ENCODE measurements at places on chromosomes 16 and 17. TPM values are rescaled to one million over a fixed set of nuclear protein-coding genes. Genes with fewer than 3 reads are reported as not detected.

DNA sequence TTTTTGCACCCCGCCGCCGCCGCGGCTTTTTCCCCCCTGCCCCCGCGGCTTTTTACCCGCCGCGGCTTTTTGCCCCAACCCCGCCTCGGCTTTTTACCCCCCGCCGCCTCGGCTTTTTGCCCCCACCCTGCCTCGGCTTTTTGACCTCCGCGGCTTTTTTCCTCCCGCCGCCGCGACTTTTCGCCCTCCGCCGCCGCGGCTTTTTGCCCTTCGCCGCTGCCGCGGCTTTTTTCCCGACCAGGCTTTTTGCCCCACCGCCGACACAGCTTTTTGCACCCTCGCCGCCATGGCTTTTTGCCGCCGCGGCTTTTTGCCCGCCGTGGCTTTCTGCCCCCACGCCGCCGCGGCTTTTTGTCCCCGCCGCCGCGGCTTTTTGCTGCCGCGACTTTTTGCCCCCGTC lies 137.0 kb upstream of the TP53TG3D start:
- no peak for DNase-seq
- no peaks in the 10 kb centered on the region for H3K4me1 ChIP-seq
- no peaks in the 10 kb centered on the region for H3K36me3 ChIP-seq
- no peaks in the 10 kb centered on the region for H3K27me3 ChIP-seq
- H3K4me3 ChIP-seq: no peak overlapping the region
- no peak overlapping the region for H3K27ac ChIP-seq

COIL gene
- total RNA-seq: 14.6 TPM

DNA sequence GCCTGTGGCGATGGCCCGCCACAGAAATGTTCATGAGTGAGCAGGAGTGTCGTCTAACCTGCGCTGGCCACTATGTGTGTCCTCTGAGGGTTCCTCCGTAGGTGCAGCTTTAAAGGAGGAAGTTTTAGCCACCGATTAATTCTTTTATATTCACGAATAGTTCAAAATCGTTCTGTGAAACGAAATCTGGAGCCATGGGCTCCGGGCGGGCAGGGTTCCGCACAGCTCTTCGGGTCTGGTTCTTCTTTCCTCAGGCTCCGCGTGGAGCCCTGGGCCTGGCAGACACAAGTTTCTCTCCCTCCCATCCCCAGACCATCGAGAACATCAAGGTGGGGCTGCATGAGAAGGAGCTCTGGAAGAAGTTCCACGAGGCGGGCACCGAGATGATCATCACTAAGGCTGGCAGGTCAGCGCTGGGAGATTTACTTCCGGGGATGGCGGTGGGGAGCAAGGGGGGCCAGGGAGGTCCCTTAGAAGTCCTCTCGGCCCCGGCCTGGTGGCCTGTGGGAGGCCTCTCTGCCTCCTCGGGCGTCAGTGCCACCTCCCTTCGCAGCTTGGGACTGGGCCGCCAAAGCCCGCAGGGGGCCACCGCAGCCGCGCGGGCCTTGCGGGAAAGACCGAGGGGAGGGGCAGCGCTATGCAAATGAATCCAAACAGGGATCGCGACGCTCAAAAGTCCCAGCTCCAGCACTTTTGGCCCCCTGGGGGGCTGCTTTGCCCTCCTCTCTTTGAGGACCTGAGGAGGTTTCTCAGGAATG lies 5.2 kb downstream of the TBX4 start:
- H3K27ac ChIP-seq: no peak overlapping the region
- H3K4me3 ChIP-seq: peak overlapping the region; percentile 33
- no peak for DNase-seq
- H3K27me3 ChIP-seq: peaks cover 59% of the 10 kb centered on the region
- H3K36me3 ChIP-seq: peaks cover 7% of the 10 kb centered on the region
- peaks cover 49% of the 10 kb centered on the region for H3K4me1 ChIP-seq

DNA sequence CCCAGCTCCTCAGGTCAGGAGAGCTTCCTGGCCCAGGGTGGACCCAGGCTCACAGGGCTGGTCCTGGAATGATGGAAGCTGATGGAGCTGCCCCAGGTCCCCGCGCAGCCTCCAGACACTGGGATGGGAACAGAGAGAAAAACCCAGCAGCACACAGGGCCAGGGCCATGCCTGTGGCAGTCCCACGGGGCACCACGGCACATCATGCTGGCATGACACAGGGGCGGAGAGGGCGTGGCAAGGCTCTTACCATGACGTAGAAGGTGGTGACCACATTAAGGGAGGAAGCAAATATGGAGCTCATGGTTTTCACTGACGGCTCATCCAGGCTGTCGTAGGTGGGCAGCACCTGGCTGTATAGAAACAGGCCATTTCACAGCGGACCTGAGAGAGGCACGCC lies 18.3 kb downstream of the SLC38A10 start:
- no peak overlapping the region for H3K27ac ChIP-seq
- no peaks in the 10 kb centered on the region for H3K4me1 ChIP-seq
- no peak overlapping the region for H3K4me3 ChIP-seq

TPSAB1 gene
- total RNA-seq: not detected

ABCC3 gene
- total RNA-seq: 0.67 TPM

GRCh38 chr17:78238823-78239488 lies 7.5 kb downstream of the TMEM235 start:
- no peaks in the 10 kb centered on the region for H3K4me1 ChIP-seq
- peaks cover 16% of the 10 kb centered on the region for H3K27me3 ChIP-seq
- peaks cover 20% of the 10 kb centered on the region for H3K36me3 ChIP-seq

DNA sequence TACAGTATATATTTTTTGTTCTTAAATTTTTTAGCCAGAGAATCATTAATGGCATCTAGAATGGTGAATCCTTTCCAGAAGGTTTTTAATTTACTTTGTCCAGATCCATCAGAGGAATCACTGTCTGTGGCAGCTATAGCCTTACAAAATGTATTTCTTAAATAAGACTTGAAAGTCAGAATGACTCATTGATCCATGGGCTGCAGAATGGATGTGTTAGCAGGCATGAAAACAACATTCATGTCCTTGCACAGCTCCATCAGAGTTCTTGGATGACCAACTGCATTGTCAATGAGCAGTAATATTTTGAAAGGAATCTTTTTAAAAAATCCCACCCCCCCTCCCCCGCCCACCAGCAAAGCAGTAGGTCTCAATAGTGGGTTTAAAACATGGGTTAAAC lies 51.4 kb downstream of the CACNG1 start:
- no peak for DNase-seq
- H3K4me1 ChIP-seq: peaks cover 7% of the 10 kb centered on the region
- no peaks in the 10 kb centered on the region for H3K27me3 ChIP-seq
- no peak overlapping the region for H3K27ac ChIP-seq
- peaks cover under 1% of the 10 kb centered on the region for H3K36me3 ChIP-seq

GINS2 gene
- total RNA-seq: 9.1 TPM

GRCh38 chr17:50641357-50641756 lies 6.7 kb downstream of the ABCC3 start:
- peaks cover 9% of the 10 kb centered on the region for H3K4me1 ChIP-seq
- no peak overlapping the region for H3K4me3 ChIP-seq
- H3K27me3 ChIP-seq: peaks cover 5% of the 10 kb centered on the region
- H3K27ac ChIP-seq: no peak overlapping the region
- DNase-seq: no peak

GRCh38 chr16:970386-970765 lies 408 bp downstream of the LMF1 start:
- no peak for DNase-seq
- H3K36me3 ChIP-seq: peaks cover 12% of the 10 kb centered on the region
- peaks cover 11% of the 10 kb centered on the region for H3K27me3 ChIP-seq
- H3K4me3 ChIP-seq: no peak overlapping the region
- H3K4me1 ChIP-seq: peaks cover 5% of the 10 kb centered on the region

DNA sequence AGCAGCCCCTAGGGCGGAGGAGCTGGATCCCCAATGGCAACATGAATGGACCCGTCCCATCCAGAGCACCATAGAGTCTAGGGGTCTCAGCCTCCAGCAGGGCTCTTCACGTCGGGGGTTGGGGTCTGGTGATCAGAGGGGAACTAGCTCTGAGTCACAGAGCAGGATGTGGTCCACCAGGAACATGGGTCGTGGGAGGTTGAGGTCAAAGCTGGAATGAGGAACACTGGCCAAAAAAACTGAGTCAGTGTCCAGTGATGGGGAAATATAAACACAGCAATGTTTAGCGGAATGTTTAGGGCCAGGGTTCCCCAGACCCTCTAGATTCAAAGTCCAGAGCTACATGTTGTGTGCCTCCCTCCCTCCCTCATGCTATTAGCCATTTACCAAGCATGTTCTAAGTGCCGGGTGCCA lies 79.1 kb upstream of the C16orf82 start:
- no peak overlapping the region for H3K4me3 ChIP-seq
- DNase-seq: no peak
- H3K27ac ChIP-seq: no peak overlapping the region
- H3K36me3 ChIP-seq: peaks cover 6% of the 10 kb centered on the region

DNA sequence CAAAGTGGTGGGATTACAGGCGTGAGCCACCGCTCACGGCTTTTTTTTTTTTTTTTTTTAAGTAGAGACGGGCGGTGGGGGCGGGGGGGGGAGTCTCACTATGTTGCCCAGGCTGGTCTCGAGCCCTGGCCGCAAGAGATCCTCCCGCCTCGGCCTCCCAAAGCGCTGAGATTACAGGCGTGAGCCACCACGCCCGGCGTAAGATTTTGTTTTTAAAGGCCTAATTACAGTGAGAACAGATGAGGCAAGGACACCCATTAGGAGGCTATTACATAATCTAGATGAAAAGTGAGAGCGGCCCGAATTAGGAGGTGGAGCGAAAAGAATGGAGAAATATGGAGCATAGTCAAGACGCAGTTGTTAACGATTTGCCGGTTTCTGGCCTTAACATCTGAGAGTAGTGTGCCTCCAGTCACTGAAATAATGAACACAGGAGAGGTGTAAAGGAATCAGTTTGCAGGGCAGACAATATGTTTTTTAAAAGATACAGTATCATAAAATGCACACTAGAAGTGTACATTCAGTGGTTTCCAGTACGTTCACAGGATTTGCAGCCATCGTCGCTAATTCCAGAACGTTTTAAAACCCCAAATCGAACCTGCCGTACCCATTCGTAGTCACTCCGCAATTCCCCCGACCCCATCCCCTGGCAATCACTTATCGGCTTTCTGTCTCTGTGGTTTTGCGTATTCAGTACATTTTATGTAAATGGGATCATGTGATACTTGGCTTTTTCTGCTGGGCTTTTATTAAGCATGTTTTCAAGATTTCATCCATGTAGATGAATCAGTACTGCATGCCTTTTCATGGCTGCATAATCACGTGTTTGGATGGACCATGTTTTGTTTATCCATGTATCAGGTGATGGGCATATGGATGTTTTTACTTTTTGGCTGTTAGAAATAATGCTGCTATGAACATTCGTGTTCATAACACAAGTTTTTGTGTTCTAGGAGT lies 1.4 kb upstream of the SLX4 start:
- H3K27me3 ChIP-seq: peaks cover 6% of the 10 kb centered on the region
- H3K36me3 ChIP-seq: peaks cover 21% of the 10 kb centered on the region
- no peak for DNase-seq
- H3K27ac ChIP-seq: peak overlapping the region; percentile 99

DNA sequence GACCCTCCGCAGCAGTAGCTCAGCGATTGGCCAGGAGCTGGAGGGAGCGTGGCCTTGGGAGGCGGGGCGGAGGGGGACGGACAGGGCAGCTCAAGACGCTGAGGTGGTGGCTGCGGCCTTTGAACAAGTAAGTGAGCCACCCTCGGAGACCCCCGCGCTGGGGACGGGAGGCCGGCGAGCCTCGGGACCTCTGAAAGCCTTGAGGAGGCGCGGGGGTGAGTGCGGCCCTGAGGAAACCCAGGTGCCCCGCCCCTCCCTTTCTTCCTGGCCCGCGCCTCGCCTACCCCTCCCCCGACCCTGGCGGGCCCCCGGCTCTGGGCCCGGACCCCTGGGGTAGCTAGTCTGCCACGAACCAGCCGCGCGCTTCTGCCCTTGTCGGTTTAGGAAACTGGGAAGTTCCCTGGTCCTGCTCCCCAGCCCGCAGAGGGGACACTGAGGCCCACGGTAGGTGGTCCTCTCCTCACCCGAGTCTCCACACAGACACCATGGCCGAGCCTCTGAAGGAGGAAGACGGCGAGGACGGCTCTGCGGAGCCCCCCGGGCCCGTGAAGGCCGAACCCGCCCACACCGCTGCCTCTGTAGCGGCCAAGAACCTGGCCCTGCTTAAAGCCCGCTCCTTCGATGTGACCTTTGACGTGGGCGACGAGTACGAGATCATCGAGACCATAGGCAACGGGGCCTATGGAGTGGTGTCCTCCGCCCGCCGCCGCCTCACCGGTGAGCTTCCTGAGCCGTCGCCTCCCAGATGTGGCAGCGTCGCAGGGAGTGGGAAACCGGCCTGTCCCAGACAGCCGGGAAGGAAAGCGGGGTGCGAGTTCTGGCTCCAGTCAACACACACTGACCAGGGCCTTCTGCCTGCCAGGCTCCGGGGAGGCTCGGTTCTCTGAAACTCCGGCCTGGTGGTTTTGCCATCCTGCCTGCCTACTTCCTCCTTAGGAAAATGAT lies at the start of gene MAPK7:
MAPK7 (plus strand) TSS at position 83 of the 945 bp plus-strand sequence; CDS start at position 486, 403 bp downstream.
- peaks cover 20% of the 10 kb centered on the region for H3K36me3 ChIP-seq
- peaks cover 14% of the 10 kb centered on the region for H3K4me1 ChIP-seq
- no peak for DNase-seq
- peak within 1 kb of the TSS; percentile 98 for H3K27ac ChIP-seq

- no peak for DNase-seq
- peaks cover 52% of the 10 kb centered on the region for H3K4me1 ChIP-seq
- H3K36me3 ChIP-seq: peaks cover 9% of the 10 kb centered on the region
- H3K27ac ChIP-seq: peak overlapping the region; percentile 57
- H3K27me3 ChIP-seq: no peaks in the 10 kb centered on the region
Observed at GRCh38 chr17:47692895-47693730, 848 bp upstream of the TBKBP1 start.

GRCh38 chr17:31099016-31099415 lies 4.2 kb downstream of the NF1 start:
- DNase-seq: no peak
- H3K27ac ChIP-seq: no peak overlapping the region
- H3K4me3 ChIP-seq: no peak overlapping the region

MYL4 gene
- 2.2 TPM for total RNA-seq

DNA sequence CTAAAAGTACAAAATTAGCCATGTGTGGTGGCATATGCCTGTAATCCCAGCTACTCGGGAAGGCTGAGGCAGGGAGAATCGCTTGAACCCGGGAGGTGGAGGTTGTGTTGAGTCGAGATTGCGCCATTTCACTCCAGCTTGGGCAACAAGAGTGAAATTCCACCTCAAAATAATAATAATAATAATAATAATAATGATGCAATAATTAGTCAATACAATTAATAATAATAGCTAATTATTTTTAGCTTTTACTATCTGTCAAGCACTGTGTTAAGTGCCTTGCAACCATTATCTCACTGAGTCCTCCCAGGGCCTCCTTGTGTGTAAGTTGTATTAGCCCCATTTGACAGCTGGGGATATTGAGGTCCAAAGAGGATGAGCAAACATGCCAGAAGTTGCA lies 14.3 kb upstream of the HS3ST3A1 start:
- DNase-seq: no peak
- H3K36me3 ChIP-seq: no peaks in the 10 kb centered on the region
- no peaks in the 10 kb centered on the region for H3K4me1 ChIP-seq
- no peaks in the 10 kb centered on the region for H3K27me3 ChIP-seq
- H3K27ac ChIP-seq: no peak overlapping the region

Measured in endothelial cell (in vitro differentiated cells).